GM06990 (cell line): ENCODE measurements at places on chromosomes 1 and 21.
A peak's percentile ranks its signal among the peaks of the same experiment; 100 is the strongest.

GRCh38 chr1:85224734-85225623 lies 24.2 kb upstream of the SYDE2 start:
- DNase-seq, result no peak

DNA sequence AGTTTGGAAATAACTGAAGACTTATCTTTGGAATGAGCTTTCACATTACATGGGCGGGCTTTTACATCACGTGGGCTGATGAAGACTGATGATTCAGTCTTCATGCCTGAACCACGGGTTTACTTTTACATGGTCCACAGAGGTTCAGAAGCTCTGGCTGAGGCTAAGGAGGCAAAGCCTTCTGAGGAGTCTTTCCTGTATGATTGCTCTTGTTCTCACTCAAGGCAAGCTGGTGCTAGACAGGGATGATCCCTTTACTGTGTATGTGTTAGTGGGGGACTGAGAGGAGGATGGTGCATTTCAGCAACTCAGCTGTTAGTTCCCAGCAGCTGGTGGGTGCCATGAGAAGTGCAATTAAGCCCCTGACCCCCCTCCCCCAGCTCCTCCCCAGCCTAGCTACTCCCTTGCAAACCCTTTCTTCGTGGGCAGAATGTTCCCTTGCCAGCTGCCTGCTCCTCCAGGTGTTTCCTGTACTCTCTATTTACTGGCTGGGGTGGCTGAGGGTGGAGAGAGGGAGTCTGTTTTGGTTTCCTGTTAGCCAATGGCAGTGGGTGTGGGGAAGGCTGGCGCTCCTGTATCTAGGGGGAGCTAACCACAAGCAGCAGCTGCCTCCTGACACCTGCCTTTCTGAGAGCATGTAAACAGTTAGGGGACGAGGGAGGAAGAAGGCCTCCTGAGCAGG lies 15.4 kb downstream of the BTG2 start:
- peak; percentile 79 for DNase-seq

DNA sequence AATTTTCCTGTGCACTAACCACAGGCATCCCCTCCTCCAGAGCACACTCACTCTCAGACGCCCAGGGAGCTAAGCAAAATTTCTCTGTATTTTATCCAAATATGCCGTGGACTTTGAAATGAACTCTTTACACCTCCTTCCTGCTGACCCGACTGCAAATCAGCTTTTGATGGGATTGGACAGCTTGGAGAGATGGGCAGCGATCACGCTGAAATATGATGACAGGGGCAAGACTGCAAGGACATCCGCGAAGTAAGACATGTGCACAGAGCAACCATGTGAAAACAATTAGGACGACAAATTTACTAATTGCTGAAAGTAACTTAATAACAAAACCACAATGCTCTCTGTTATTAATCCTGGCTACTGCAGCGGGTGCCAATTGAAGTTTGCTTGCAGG lies 64.6 kb upstream of the CLDN14 start:
- no peak for DNase-seq

- DNase-seq, result peak; percentile 87
Measured at GRCh38 chr1:161440312-161440894, 64.9 kb upstream of the FCGR2A start.

- DNase-seq, result no peak
Measured at GRCh38 chr1:47870946-47871676, 126.1 kb downstream of the TRABD2B start.
